ENCODE measurements at places on chromosomes 4 and X.

DNA sequence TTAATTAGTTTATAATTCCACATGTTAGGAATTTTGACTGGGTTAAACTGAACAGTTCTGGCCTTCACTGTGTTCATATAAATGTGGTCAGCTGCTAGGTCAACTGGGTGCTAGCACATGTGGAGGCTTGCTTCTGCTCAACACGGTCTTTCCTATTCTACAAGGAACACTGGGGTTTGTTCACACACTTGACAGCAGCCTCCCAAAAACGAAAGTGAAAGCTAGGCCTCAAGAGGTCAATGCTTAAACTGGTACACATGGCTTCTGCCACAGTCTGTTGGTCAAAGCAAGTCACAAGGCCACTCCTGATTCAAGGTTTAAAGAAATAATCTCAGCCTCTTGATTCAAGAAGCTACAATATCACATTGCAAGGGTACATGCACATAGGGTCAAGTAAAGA is 126.5 kb downstream of the QDPR start:
- no peak for DNase-seq

- DNase-seq = no peak
Measured at GRCh38 chr4:40170588-40170987, 26.2 kb upstream of the RHOH start.

DNA sequence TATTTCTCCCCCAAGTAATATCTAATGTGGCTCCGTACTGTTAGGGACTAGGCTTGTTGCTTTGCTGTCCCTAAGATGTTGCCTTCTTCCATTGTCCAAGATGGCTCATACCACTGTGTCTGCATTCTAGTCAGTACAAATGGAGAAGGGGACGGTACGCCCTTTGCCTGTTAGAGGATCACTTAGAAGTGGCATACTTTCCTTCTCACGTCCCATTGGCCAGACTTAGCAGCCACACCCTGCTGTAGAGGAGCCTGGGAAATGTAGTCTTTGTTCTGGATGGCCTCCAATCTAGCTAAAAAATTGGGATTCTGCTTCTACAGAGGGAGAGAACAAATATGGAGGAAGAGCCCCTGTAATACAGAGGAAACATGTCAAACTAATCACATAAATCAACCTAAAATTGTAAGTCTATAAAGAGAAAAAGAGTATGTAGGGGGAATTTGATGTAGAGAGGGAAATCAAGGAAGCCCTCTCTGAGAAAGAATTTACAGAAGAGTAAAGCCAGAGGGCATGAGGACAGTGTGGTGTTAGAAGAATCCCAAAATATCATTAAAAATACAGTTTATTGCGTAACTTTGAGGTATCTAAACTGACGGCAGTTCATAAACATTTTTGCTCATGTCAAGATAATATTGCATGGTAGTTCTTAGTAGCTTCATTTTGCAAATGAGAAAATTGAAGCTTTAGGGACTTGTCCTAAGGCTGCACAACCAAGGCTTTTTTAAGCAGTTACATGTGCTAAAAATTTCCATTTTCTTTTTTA is 15.1 kb downstream of the PRIMPOL start:
- peak; percentile 52 for DNase-seq

DNA sequence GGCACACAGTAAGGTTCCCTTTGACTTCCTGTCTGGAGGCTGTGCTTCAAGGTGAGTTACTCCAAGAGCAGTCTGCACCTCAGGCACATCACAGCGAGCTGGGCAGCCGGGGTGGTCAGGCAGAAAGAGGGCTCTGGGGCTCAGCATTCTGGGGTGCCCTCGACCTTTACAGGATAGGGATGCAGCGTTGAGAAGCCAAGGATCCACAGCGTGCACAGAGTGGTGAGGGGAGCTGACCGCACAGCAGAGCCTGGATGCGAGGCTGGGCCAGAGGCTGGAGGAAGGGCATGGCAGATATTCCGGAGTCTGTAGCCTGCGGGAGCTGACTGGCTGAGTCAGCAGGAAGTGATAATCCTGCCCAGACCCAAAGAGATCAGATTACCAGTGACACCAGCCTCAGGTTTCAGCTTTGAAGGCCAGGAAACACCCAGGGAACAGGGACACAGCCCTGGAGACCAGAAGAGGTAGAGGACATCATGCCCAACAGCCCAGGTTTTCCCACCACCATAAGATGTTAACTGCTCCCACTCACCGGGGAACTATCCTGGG is 38.4 kb upstream of the PDLIM3 start:
- DNase-seq = peak; percentile 67

DNA sequence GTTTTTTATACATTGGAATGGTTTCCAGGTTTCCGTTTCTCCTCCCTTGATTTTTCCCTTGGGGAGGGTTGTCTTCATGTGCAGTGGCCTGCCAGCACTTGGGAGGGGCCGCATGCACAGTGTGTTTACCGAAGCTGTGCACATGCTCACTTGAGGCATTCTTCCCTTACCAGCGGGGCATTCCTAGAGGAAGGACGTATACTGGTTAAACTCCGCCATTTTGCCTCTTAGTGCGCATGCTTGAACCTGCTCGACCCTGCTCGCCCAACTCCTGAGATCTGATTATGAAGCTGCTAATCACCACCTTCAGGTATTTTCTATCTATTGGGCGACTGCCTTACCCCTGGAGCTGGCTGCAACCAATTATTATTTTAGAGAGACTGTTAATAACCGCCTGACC is 76.2 kb downstream of the CXCL13 start:
- no peak for DNase-seq

GRCh38 chr4:138835832-138836533 is 179.6 kb upstream of the NOCT start:
- DNase-seq = no peak
